ENCODE measurements at places on chromosomes 2 and 18.

DNA sequence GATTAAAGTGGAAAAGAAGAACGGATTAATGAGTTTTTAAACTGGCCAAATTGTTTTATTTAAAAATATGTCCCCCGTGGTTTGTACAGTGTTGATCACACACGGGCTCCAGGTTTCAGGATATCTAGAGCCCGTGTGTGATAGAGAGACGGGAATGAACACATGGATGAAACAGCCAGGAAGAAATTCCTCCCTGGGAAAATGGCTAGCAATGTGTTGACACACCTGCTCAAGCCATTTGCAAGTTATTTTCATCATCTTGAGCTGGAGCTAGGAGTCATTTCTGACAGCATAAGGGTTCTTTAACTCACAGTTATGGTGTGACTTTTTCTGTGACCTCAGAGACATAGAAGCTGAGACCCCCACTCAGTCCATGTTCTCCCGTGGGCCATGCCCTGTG, 81.6 kb downstream of the LRRFIP1 start:
- peak; percentile 0 for DNase-seq

DNA sequence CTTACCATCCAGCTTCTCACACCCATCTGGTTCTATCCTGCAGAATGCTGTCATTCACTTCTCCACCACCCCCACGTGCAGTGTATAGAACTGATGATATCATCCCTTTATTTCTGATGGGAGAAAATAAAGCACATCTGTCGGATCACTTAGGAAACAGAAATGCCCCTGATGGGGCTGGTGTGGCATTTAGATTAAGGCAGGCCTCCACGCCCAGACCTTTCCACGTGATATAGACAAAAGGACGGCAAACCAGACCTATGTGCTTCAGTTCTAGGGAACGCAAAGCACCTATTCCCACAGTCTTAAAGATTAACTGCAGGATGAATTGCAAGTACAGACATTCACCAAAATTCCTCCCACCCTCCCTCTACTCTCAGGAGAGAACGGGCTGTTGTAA, 27.6 kb upstream of the CABLES1 start:
- DNase-seq, result no peak

DNA sequence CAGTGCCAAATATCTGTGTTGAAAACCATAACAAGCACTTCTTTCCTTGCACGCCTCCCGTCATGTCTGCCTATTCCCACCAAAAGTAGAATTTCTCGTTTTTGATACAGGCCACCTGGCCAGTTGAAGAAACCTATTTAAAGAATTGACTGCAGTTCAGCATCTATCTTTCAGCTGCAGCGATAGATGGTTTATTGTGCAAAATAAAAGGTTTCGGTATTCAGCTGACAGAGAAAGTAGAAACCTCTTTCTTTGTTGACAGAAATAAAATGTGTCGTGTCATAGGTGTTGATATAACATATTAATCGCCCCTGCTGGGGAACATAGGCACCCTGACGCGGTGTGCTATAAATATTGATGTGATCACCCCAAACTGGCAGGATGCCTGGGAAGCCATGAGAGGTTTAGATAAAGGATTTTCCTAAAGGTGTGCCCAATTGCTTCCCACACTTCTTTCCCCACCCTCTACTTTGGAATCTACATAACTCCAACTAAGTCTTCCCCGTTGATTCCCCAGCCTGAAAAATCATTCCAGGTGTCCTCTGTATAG, 570.4 kb downstream of the CCDC85A start:
- no peak for DNase-seq

GRCh38 chr2:156800781-156801361, 364.7 kb downstream of the GPD2 start:
- no peak for DNase-seq

- DNase-seq, result no peak
Observed at GRCh38 chr2:149160701-149161217, 122.3 kb downstream of the LYPD6B start.

GRCh38 chr2:232523682-232524597, 2.0 kb upstream of the CHRND start:
- DNase-seq, result no peak

DNA sequence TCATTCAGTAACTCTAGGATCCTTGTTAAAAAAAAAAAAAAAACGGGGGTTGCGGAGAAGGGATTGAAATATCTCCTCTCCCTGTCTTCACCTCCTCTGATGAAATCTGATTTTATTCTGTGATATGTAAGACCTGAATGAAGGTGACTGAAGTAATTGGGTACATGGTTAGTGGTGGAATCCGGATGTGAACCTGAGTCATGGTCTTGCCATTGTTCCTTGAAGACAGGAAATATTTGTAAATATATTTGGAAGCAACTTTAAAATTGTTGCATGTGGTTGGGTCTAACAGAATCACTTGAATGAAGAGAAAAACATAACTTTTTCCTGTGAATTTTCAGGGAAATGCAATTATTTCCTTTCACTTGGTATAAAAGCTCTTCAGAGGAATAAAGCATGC, 3.0 kb upstream of the IL1A start:
- DNase-seq, result no peak

- DNase-seq, result no peak
Observed at GRCh38 chr18:54279477-54280219, 10.3 kb downstream of the POLI start.

DNA sequence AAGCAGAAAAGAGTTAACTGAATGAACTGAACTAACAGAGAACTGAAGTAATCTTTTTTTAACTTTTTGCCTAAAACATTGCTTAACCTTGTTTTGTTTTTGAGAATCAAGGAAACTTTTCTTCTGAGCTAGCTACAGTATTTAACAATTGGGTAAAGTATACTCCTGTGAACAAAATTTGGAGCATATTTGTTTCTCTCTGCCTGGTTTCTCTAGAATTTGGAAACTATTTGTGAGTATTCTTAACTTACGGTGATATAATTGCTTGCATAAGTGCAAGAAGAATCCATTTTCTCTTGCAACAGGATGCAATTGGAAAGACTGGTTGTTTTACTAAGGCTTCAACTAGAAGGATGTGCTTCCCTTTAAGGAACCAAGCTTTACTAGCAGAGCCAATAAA, 65.9 kb upstream of the FAM98A start:
- no peak for DNase-seq

DNA sequence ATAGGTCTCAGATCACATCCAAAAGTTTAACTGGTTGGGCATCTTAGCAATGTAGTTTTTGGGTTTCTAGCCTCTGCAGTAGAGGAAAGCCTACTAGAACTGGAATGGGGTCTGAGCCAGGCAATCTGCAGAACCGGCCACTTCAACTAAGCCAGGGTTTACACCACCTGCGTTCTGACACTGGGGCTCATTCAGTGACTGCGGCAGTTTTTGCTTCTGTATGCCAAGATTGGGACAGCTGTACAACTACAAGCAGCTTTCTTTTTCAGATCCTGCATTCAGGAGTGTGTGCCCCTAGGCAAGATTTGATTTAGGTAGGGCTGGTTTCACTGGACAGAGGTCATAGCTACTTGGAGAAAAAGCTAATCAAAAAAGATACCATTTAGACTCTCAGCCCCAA, 43.7 kb upstream of the IGFBP5 start:
- DNase-seq, result no peak

- no peak for DNase-seq
Observed at GRCh38 chr18:5588529-5588928, 44.7 kb upstream of the EPB41L3 start.

DNA sequence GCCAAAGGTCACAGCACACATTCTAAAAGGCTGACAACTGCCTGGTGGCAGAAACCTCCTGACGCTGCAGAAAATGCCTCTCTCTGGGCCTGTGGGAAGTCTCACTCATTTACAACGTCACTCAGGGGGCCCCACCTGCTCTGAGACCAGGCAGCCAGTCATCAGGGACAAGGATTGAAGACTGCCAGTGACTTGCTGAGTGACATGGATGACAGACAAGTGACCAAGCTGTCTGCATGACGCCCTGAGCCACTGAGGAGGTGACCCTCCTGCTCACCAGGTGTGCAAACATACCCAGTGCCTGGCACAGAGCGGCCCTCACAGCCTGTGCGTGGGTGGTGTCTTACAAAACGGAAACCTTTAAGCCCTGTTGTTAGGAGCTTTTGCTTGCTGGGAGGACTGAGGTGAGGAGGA, 392.4 kb downstream of the TNS1 start:
- DNase-seq, result peak; percentile 55

GRCh38 chr2:41498781-41499180, 549.0 kb upstream of the PKDCC start:
- DNase-seq, result no peak

DNA sequence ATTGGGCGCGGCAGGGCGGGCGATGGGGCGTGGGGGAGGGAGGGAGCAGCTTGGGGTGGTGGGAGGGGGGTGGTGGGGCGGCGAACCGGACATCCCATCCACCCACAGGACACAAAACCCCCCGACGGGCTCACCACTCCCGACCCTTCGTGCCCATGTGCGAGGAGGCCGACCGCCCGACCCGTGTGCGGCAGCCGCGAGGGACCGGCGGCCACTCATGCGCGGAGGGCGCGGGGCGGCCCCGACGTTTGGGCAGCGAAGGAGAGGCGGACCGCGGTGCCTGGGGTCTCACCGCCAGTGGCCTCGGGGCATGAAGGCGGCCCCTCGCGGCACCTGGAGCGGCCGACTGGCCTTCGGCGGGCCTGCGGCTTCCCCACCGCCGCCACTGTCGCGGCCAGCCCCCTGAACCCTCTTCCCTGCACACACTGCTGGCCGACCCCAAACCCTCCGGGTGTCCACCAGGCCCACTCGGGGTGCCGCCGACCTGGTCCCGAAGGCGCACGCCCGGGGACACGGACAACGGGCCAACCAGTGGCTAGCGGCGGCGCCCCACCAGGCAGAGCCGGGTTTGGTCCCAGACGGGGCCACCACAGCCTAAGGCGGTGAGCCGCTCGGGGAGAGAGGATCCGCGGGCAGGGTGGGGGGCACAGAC, 94.6 kb upstream of the ANKRD30BL start:
- no peak for DNase-seq

DNA sequence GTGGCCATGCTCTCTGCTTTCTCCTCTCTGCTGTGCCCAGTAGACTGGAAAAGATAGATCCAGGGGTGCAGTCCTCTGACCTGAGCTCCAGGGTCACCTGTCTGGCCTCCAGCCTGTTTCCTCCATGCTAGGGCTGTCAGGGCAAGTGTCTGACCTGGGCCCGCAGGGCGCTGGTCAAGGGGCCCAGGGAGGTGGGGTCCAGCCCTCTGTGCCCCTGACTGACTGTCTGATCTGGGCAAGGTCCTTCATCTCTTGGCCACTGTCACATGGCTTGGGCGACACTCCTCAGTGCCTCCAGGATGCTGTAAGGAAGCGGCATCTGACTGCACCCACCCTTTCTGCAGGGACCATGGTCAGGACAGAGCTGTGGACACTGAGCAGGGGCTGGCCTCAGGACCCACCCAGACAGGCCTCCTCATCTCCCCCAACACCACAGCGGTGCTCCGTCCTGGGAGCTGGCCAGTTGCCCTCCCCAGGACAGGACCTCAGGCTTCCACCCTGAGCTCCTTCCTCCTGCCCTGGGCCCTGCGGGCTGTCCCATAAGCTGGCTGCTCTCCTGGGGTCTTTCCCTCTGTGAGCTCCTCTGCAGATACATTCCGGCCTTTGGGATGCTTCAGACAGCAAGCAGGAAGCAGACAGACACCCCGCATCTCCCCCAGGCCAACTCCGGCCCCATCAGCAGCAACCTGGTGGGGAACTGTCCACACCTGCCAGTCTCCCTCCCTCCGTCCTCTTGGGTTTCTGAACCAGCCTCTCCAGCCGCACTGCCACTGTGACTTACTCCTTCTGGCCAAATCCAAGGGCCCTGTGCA, 21.2 kb upstream of the ALPI start:
- DNase-seq, result no peak

Measured in Peyer's patch (tissue), 4 donors.